Activated CD4-positive, alpha-beta T cell treated with anti-CD3 and anti-CD28 coated beads for 1 hour (primary cell): ENCODE measurements at places on chromosomes 5 and 9.
A peak's percentile ranks its signal among the peaks of the same experiment; 100 is the strongest.

- DNase-seq = no peak
These were observed 670 bp upstream of the PURA start for GRCh38 chr5:140113180-140113698.

DNA sequence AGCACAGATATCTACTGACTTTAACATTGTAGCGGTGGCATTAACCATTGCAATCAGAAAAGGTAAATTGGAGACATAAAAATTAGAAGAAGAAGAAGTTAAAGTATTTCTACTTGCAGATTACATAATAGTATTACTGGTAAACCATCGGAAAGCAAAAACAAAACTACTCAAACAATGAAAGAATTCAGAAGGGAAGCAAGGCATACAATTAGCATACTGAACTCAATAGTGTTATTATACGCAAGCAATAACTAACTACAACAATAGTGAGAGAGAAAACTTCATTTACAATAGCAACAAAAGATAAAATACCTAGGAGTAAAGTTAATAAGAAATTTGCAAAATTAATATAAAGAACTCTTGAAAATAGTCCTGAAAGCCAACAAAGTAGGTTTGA is 6.6 kb upstream of the TEX53 start:
- DNase-seq = no peak

DNA sequence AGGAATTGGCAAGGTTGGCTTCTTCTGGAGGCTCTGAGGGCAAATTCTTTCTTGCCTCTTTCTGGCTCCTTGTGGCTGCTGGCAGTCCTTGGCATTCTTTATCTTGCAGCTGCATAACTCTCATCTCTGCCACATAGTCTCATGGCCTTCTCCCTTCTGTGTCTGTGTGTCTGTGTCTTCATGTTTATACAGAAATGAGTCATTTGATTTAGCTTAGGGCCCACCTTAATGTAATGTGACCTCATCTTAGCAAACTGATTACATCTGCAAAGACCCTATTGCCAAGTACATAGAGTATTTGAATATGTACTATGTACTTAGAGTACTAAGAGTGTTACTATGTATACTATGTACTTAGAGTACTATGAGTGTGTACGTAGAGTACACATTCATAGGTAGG is 122.5 kb downstream of the RFK start:
- DNase-seq = no peak

DNA sequence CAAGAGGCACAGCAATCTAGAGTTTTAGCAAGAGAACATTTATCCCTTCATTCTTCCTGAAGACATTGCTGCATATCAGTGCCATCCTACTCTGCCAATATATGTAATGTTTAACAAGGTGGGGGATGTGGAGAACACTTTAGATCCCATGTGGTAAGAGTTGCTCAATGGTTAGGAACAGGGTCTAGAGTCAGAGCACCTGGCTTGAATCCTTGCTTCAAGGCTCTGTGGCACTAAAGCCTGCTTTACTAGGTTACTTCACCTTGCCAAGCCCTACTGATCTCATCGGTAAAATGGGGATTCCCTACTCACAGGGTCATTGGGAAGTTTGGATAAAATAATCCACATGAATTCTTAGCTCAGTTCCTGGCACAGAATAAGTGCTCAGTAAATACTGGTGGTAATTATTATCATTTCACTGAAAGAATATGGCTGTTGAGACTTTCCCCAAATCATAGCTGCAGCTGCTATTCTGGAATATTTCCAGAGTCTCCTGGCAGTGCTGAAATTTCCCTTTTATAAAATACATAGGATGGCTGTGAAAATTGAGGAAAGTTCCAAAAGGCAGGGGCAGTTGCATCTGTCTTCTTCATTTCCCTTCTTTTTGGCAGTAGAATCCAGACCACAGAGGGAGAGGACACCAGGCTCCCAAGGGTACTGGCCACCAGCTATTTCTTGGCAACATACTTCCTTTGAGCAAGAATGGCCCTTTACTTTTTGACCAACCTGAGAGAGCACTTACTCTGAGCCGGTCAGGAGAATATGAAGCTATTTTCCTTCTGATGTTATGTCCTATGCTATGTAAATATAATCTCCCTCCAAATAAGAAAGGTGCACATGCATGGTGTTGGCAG is 142.8 kb downstream of the PALM2AKAP2 start:
- DNase-seq = no peak

- peak; percentile 22 for DNase-seq
These were observed 70.6 kb downstream of the RXRA start for GRCh38 chr9:134396825-134397224.

DNA sequence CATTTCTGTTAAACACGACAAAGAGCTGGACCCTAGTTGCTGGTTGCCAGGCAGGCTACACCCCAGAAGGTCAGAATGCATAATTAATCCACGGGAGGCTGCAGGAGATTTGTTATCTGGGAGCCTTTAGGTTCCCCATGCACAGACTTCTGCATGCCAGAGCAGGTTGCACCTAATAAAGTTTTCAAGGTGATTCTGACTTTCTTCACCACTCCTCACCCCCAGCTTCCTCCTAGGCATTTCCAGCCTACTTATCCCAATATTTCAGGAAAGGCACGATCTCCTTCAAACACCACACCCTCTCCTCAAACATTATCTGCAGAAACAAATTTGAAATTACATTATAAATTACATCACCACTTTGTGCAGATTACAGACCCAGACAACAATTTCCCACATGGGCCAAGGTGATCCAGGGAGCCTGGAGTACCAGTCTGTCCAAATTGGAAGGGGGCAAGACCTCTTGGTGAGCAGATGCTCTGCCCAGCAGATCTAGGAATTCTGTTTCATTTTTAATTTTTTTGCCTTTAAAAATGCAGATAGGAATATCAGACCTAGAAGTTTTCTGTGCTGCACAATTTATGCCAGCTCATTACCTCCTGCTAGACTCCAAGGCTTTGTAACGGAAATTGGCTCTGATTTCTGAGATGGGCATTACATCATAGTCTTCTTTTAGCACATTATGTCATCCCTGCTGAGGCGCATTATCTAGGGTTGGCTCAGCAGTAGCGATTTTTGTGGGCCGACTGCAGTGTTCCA is 363.4 kb upstream of the SLC30A5 start:
- no peak for DNase-seq

GRCh38 chr5:132425009-132425937 is 55.8 kb downstream of the SLC22A5 start:
- DNase-seq = peak; percentile 55

GRCh38 chr5:120479066-120479465 is 15.0 kb downstream of the PRR16 start:
- DNase-seq = no peak

DNA sequence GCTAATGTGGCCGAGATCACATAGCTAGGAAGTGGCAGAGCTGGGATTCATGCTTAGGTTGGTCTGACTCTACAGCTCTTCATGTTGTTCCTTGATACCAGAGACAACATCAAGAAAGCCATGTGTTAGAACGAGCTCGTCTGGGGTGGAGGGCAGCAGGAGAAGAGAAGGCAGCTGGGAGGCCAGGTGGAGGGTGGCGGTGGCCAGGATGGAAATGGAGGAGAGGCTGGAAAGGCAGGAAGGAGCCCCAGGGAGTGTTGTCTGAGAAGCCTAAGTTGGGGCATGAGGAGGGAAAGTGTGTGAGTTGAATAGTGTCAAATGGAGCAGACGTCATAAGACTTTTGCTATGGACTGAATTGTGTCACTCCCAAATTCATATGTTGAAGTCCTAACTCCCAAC is 315.3 kb downstream of the GADD45G start:
- no peak for DNase-seq

GRCh38 chr5:84783003-84783402 is 398.3 kb upstream of the EDIL3 start:
- no peak for DNase-seq

DNA sequence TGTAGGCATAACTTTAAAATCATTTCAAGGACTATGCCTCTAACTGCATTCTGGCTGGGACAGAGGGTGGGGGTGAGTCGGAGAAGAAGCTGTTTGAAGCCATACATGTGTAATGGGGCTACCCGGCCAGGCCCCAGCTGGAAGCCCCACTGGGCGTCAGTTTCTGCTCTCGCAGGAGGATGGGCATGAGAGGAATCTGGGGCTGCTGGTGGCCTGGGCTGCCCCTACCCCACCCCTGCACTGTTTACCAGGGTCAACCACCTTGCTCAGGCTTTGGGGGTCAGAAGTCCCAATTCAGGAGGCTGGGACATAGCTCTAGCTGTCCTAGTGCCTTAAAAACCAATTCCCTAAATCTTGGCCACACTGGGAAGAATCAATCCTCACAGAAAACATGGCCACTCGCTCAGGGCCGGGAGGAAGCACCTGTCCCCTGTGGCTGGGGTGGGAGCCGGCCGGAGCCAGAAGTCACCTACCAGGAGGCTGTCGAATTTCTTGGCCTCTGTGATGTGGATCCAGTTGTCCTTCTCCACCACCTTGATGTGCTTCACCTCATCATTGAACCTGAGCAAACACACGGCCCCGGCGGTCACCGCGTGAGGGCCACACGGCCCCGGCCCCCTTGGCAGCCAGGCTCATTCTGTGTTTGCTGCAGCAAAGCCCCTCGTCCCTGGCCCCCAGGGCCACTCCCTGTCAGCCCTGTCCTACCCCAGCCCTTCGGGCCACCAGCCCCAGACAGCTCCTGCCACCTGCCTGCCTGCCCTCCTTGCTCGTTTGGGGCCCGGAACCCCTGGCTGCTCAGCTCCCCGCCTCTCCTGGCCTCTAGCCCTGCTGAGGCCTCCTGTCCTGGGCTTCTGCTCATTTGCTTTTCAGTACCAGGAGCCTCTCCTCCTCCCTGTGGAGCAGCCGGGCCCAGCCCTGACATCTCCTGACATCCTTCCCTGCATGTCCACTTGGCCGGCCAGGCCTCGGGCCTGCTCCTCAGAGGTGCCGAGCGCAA is 33.6 kb upstream of the SARDH start:
- peak; percentile 1 for DNase-seq

DNA sequence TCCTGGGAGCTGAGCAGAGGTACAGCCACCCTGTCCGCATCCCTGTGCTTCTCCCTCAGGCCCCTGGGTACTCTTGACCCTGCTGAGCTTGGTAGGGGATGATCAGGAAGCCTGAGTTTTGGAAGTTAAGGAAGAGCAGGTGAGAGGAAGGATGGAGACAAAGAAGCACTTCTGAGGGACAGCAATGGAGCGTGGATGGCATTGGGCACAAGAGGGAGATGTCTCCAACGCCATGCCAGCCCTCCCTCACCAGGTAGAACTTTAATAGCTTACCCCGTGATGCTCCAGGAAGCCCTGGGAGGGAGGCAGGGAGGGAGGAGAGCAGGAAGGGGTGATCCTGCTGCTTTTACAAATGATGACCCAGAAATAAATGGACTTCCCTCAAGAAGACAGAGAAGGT is 29.9 kb upstream of the SMU1 start:
- DNase-seq = no peak

GRCh38 chr5:69516769-69517168 is 24.2 kb downstream of the OCLN start:
- DNase-seq = no peak

DNA sequence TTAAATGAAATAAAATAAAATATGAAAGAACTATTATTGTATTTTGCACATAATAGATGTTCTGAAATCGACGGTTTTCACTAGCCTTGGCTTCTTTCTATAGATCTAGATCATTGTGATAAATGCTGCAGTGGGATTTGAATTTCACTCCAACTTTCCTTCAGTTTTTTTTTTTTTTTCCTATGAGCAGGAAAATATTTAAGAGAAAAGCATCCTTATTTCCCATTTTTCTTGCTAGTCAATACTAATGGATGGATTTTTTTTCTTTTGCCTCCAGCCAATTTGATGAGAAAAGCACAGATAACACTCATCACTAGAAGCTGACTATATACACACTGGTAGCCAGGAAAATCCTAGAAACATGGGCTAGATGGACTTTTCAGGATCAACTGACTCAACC is 249.0 kb downstream of the NFIB start:
- DNase-seq = no peak

- no peak for DNase-seq
These were observed 84.6 kb downstream of the SLC44A1 start for GRCh38 chr9:105328872-105329718.

DNA sequence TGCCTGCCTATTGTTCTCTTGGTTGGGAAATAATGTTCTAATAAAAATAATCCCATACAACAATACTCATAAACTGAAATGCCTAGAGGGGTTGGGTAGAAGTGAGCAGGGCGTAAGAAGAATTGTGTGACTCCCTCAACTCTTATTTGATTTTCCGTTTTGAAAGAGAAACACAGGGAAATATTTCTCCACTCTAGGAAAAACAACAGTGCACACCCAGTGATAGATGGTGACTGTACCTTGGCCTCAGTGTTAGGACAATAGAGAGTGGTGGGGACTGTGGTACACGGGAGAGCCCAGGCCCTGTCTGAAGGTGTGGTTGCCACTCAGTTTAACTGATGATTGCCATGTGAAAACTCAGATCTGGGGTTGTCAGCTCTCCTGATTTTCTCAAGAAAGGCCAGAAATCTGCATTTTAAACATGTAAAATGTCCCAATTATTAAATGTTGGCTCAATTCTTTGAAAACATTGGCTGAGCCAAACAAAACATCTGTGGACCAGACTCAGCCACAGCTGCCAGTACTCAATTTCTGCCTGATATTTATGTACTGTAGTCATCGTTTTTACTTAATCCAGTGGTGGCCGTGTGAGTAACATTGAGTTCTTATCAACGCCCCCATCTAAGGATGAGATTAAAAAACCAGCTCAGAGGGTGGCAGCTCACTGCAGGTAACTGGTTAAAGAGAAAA is 103.8 kb upstream of the ZNF618 start:
- DNase-seq = no peak

DNA sequence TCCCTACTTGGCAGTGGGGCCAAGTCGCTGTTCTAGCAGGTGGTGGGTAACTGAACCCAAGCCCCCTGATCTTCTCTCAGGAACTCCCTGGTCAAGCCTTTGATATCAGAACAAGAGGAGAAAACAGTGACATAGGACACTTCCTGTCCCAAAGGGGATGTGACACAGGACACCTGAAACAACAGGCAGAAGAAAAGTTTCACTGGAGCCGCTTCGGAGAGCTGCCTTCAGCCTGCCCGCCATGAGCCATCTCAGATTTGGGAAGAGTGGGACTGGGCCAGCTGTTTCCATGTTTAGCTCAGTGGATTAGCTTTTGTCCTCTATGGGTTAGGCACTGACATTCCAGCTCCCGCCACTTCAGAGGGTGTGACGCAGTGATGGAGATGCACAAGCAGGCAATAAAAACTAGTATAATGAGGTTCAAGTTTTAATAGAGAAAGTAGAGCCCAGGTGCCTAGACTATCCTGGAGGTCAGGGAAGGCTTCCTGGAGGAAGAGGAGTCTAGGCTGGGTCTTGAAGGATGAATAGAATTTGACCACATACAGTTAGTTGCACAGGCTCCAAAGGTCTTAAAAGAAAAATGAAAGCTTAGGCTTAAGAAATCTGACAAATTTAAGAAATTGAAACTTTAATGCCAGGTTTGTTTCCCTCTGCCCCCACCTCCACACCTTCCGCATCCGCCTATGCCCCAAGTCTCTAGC is 104.1 kb upstream of the SPRY4 start:
- DNase-seq = no peak

- no peak for DNase-seq
These were observed 208.4 kb upstream of the MPDZ start for GRCh38 chr9:13487936-13488335.
